Prostate gland (tissue), 2 donors: ENCODE measurements at places on chromosomes 6 and 20.

- H3K27ac ChIP-seq, result peak overlapping the region; percentile 89
- peaks cover 4% of the 10 kb centered on the region for H3K4me1 ChIP-seq
- H3K4me3 ChIP-seq, result peak overlapping the region; percentile 48
- DNase-seq, result peak; percentile 81
- H3K36me3 ChIP-seq, result no peaks in the 10 kb centered on the region
- no peaks in the 10 kb centered on the region for H3K27me3 ChIP-seq
These were observed 34.5 kb downstream of the HLA-A start for GRCh38 chr6:29976588-29977424.

DNA sequence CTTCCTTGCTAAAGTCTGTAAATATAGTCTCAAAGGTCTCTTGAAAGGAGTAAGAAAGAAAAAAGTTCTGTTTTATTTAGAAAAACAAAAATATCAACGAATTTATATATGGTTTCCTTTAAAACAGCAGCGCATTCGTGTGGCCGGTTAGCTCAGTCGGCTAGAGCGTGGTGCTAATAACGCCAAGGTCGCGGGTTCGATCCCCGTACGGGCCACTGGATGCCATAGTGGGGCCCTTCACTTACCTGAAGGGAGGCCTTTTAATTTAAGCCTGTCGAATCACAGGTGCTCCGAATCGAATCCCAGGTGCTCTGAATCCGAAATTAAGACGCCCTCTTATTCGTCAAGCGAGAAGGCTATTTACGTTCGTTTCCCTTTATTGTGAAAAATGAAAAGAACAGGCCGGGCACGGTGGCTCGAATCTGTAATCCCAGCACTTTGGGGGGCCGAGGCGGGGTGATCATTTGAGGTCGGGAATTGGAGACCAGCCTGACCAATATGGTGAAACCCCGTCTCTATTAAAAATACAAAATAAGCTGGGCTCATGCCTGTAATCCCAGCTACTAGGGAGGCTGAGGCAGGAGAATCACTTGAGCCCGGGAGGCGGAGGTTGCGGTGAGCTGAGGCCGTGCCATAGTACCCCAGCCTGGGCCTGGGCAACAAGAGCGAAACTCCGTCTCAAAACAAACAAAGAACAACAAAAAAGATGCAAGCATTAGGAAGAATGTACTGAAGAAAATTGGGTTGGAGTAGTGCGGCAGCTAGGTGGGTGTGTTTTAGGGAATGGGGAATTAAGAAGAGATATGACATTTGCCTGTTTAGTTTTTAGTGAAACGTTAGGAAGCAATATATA lies 195.8 kb upstream of the ZNF184 start:
- no peak overlapping the region for H3K27ac ChIP-seq
- H3K4me3 ChIP-seq, result no peak overlapping the region
- no peak for DNase-seq
- H3K4me1 ChIP-seq, result no peaks in the 10 kb centered on the region

- no peaks in the 10 kb centered on the region for H3K4me1 ChIP-seq
- no peak overlapping the region for H3K27ac ChIP-seq
- H3K4me3 ChIP-seq, result no peak overlapping the region
- DNase-seq, result no peak
- no peaks in the 10 kb centered on the region for H3K36me3 ChIP-seq
These were observed 6.8 kb downstream of the SASH1 start for GRCh38 chr6:148349466-148349865.

DNA sequence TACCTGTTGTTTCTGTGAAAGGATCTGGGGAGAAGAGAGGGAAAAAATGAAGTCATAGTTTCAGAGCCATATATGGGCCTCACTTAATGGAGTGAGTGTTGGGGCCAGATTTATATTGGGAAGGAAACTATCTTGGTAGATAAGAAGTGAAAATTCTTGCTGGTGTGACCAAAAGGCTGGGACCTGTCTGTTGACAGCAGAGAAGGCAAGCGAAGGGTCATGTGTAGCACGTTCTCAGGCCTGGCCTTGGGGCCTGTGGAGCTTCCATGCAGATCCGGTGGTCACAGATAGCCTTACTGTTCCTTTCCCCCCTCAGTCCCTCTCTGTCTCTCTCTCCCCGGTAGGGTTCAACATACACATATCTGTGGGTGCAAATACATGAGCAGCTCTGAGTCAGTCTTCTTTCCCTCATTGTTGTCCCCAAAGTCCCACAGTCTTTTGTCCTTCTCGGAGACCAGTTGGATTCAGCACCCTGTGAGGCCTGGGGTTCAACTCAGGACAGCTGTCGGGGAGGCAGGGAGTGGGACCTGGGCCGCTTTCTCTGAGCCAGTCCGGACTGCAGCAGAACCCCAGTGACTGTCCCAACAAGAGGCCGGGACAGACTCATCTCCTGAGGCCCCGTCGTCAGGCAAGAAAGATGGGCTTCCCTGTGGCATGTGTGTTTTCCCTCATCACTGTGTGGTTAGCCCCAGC lies 34.6 kb downstream of the PPP1R14C start:
- H3K4me1 ChIP-seq, result no peaks in the 10 kb centered on the region
- no peaks in the 10 kb centered on the region for H3K27me3 ChIP-seq
- DNase-seq, result no peak

- DNase-seq, result peak; percentile 80
- peaks cover 9% of the 10 kb centered on the region for H3K4me1 ChIP-seq
- H3K27ac ChIP-seq, result peak overlapping the region; percentile 45
- no peaks in the 10 kb centered on the region for H3K27me3 ChIP-seq
- H3K36me3 ChIP-seq, result no peaks in the 10 kb centered on the region
These were observed 211.6 kb upstream of the MARCKS start for GRCh38 chr6:113645576-113645970.

DNA sequence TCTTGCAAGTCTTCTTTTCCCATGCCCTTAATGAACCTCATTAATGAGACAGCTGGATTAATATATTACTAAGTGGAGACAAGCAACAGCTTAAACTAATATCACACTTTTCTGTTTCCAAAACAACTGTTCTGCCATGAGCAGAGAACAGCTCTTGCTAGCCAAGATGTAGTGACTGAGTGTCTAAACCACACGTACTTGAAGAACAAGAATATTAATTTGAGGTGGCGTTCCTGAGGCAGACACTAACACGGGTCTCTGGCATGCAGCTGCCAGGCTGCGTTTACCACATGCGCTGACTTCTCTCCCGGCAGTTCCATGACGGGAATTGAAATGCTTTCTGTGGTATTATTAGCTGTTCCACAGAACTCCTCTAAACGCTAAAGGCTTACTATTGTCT lies 80.6 kb downstream of the FNDC1 start:
- no peaks in the 10 kb centered on the region for H3K36me3 ChIP-seq
- H3K4me3 ChIP-seq, result no peak overlapping the region
- H3K27me3 ChIP-seq, result no peaks in the 10 kb centered on the region
- no peak overlapping the region for H3K27ac ChIP-seq

DNA sequence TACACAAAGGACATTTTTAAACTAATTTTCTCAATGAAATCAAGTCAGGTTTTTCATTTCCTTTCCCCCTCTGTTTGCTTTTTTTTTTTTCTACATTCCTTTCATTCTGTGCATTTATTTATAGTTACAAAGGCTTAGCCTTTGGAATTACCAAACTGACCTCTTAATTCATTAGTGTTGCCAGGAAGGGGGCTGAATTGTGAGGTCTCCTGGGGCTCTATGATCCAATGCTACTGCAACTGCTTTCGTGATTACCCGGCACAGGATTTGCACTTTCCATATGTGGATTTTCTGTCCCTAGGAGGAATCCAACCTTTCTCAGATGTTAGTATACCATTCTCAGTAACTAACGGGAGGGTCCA lies 35.3 kb downstream of the NEDD9 start:
- H3K4me1 ChIP-seq, result no peaks in the 10 kb centered on the region
- H3K4me3 ChIP-seq, result no peak overlapping the region
- no peak overlapping the region for H3K27ac ChIP-seq
- H3K27me3 ChIP-seq, result no peaks in the 10 kb centered on the region

GRCh38 chr6:144263786-144264185 lies 21.3 kb upstream of the UTRN start:
- no peaks in the 10 kb centered on the region for H3K36me3 ChIP-seq
- H3K4me3 ChIP-seq, result no peak overlapping the region
- no peak overlapping the region for H3K27ac ChIP-seq
- H3K4me1 ChIP-seq, result no peaks in the 10 kb centered on the region
- no peak for DNase-seq
- H3K27me3 ChIP-seq, result no peaks in the 10 kb centered on the region
